ENCODE measurements at places on chromosomes 4 and X.

DNA sequence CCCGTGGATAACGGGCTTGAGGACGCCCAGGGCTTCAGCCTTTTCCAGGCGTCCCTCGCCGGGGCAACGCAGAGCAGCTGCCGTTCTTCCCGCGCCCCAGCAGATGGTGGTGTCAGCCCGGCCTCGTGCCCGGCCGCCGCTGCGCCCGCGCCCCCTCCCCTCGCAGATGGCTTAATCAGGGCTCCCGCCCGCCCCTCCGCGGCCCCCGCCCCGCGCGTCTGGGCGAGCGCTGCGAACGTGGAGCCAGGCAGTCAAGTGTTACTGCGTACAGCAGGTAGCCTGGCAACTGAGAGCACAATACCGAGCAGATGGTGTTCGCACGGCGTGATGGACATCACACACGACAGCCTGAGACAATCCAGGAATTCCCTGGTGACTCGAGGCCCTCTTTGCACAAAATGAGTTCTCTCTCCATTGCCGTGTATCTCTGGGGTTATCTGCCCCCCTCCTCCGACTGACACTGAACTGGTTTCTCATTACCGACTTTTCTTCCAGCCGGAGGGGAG, 69.3 kb downstream of the MGST2 start:
- peak; percentile 66 for ATAC-seq

DNA sequence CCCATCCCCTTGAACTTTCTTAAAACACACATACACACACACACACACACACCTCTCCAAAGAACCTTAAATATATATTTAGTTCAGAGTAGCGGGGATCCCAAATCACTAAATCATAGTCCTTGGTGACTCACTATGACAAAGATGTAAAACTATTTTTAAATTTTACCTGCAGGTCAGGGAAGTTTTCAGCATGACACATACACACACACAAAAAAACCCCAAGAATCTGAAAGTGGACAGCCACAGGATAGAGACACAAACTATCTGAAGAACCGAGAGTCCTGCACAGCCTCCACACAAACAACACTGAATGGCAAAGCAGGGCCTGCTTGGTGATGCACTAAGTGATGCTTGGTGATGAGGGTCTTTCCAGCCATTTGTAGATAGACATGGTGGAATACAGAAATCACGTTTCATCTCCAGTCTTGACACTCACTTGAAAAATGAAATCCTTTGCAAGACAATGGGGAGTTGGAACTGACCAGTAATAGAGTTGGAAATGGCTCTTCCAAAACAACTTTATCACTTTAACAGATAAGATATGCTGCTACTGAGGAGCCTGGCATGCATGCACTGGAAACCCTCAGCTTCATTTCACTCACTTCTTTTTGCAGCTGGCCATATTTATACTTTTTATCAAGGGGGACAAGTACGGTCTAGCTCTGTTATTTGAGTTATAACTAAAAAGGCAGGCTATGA, 307.3 kb downstream of the RAPGEF2 start:
- no peak for ATAC-seq

DNA sequence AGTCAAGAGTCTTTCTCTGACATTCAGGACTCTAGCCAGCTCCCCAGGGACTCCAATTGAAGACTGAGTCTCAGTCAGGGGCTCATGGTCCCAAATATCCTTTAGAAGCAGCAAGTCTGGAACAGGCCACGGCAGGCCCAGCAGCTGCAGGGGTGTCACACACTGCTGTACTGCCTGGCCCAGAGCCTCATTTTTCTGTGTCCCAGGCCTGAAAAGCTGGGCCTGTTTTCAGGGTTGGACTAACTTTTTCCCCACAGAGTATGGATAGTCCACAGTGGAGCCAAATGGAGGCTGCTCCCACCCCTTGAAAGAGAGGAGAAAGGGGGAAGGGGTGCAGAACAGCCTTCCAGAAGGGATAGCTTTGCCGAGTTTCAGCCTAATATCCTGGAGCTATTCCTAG, 146.8 kb upstream of the NALF2 start:
- no peak for ATAC-seq

DNA sequence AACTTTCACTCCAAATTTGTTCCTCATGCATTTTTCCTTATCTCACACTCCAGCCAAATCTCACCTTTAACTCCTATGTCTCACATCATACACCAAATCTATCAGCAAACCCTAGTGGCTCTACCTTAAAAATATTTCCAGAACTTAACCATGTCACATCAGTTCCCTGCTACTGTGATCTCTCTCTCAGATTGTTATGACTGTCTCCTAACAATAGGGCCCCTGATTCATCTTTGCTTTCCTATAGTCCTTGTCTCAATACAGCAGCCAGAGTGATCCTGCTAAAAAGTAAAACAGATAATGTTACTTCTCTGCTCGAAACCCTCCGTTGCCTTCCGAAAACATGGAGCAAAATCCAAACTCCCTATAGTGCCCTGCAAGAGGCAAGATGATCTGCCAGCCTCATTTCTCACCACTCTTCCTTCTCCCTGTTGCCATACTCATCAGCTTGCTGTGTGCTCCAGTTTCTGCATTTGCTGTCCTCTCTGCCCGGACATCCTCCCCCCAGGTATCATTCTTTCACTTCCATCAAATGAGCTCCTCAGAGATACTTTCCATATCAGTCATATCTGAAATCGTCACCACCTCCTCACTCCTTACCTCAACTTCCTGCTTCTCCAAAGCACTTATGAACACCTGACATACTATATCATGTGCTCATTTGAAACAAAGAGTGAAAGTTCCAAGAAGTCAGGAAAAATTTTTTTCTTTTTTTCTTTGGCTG, 293.4 kb upstream of the NR3C2 start:
- ATAC-seq, result peak; percentile 58

- no peak for ATAC-seq
Observed at GRCh38 chrX:51608766-51609165, 9.9 kb downstream of the CENPVL3 start.

Data from stimulated activated memory B cell treated with anti-CD40 and anti-IgM and Interleukin-4, amounts not matched to agents 10 μg/mL and 1 μg/mL and 100 μg/mL, for 72 hours (primary cell).